CD4-positive, alpha-beta T cell treated with Interleukin-15 for 4 hours (primary cell): ENCODE measurements at places on chromosomes 11 and 22.

DNA sequence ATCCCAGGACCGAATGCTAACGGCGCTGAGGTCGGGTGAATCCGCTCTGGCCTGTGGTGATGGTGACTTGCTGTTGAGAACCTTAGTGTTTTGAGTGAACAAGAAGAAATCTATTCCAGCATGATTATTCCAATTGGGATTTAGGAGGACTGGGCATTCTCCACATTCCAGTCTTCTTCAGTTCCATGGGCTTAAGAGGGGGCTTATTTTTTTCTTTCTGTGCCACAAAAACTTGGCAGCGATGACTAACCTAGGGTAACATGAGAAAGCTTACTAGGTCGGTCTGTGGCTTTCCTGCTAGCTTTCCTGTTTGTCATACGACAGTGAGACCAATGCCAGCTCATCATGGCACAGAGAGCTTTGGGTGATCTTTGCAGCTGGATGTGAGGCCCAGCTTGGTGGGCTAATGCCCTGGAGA is 62.9 kb upstream of the ATXN10 start:
- peak; percentile 29 for DNase-seq

DNA sequence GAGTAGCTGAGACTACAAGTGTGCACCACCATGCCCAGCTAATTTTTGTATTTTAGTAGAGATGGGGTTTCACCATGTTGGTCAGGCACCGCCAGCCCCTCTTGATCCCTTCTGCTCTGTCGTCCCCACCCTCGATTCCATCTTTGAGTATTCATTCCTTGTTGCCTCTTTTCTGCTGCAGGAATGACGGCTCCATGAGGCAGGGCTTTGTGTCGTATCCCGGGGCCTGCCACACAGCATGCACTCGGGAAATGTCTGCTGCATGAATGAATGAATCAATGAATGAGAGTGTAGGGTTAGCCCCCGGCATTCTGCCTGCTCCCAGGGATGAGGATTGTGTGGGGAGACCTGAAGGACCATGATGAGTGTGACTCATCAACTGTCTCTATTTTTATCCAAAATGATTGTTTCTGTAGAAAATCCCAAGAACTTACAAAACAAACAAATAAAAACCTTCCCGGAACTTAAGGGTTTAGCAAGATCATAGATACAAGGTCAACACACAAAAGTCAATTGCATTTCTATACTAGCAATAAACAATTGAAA is 54.6 kb upstream of the SLC22A12 start:
- DNase-seq = no peak

DNA sequence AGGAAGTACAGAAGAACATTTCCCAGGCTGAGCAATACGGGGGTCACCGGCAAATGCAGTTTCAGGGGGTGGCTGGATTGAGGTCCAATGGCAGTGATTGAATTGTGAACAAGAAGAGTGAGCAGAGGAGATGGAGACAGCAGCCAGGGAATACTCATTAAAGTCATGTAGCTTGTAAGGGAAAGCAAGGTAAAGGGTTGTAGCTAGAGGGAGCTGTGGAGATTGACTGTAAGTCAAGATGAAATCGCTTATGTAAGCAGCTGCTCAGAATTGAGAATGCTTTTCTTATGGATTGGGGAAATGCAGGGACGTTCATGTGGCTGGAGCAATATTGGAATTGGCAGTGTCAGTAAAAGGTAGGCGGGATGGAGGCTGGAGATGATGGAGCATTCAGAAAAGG is 111.4 kb upstream of the TBCEL start:
- no peak for DNase-seq

DNA sequence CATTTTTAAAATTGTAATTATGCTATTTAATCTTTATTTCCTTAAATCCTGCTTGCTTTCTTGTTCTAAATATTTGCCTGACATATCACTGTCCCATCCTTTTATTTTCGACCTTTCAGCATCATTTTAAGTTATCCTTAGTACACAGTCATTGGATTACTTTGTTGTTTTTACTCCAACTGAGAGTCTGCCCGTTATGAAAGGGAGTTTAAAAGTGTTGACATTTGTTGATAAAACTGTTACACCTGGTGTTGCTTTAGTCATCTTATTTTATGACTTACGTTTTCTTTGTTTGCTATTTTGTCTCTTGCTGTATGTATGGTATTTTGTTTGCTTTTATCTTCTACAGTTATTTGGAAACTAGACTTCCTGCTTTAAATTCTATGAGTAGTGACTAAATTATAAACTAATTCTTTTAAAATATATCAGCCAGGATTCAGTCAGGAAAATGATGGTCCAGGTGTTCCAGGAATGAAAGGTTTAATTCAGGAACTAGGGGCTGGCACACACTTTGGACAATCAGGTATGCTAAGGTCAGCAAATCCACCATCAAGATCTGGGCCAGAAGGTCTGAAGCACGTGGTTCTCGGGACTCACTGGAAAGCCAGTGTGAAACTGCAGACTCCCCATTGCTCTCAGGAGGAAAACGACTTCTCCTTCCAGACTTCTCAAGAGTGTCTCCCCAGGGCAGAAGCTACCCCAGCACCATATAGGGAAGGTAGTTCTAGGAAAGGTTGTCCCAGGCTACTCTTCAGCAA is 86.0 kb downstream of the RASSF10 start:
- DNase-seq = no peak

DNA sequence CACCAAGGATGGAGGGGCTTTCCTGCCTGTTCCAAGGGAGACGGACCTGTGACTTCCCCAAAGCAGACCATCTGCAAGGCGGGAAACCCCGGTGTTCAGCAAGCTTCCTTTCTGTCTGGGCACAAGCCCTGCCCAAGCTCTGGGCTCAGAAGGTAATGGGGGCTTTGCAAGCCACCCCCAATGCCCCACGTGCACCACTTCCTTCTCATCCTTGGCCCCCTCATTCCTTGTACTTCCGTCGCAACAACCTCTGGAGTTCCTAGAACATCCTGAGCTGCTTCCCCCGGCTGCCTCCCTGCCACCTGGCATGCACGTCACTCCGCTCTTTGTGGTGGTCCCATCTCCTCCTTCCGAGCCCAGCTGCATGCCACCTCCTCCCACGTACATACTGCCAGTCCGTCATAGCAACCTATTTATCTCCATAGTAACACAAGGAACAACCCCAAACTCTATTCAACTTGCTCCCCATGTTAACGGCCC is 3.9 kb downstream of the MYEOV start:
- peak; percentile 37 for DNase-seq

GRCh38 chr11:75849894-75850293 is 34.9 kb downstream of the UVRAG start:
- DNase-seq = no peak

- no peak for DNase-seq
Observed at GRCh38 chr11:62391642-62392425, 27.0 kb upstream of the SCGB1A1 start.

DNA sequence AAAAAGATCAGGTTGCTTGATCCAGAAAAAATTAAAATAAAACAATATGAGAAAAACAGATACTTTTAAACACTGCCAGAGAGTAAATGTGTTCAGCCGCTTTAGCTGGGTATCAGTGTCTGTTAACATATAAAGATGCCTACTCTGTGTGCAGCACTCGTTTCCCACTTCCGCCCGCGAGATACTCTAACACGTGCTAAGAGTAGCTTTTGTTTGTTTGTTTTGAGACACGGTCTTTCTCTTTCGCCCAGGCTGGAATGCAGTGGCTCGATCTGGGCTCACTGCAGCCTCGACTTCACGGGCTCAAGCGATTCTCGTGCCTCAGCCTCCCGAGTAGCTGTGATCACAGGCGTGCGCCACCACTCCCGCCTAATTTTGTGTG is 531 bp upstream of the MEN1 start:
- DNase-seq = peak; percentile 31

GRCh38 chr22:26131589-26132154 is 37.6 kb upstream of the SEZ6L start:
- no peak for DNase-seq

- no peak for DNase-seq
Observed at GRCh38 chr11:46272816-46273427, 4.5 kb upstream of the CREB3L1 start.

DNA sequence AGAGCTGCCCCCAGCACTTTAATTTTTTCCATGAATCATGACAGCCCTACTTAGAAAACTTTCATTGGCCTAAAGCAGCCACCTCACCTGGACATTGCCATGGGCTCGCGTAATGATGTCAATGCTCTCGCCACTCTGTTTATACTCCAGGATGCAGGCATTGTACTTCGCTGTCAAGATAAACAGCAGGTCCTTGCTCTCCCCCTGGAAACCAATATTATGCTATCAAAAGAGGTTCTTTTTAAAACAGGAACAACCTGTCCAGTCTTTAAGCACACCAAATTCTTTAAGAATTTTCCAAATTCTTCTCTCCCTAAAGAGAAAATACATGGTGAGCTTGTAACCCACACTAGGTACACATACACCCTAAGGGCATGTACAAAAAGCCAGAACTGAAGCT is 3.0 kb downstream of the DDB1 start:
- DNase-seq = no peak

DNA sequence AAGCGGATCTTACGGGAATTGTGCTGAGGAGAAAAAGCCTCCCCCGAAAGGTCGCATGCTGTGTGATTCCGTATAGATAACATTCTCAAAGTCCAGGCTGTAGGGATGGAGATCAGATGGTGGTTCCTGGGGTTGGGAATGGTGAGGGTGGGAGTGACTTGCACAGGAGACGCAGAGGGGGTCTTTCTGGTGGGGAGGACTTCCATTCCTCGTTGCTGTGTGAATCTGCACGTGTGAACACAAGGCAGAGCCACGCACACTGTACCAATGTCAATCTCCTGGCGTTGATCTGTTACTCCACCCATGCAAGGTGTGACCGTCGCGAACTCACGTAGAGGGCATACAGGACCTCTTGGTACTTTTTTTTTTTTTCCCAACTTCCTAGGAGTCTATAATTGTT is 59.0 kb upstream of the KCNQ1OT1 start:
- DNase-seq = no peak

DNA sequence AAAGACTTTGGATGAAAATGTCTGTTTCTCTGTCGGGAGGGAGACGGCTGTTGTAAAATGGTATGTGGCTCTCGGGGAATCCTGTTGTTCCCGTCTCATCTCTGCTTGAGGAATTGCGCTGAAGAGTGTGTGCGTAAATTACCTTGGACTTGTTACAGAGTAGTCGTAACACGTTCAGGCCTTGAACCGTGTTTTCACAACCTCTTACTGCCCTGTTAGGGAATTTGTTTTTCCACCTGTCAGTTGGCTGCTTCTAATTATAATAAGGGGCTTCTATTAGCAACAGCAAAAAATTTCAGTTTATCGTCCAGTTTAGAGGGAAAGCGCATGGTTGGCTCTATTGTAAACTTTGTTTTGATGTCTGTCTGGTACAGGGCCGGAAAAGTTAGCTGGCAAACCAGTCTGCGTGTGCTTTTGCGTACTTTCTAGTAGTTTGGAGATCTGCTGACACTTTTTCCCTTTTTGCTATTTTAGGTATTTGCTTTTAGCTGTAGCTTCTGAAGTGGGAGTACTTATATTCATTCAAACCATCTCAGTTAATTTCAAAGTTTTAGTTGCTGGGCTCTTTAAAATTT is 1.5 kb downstream of the HIPK3 start:
- DNase-seq = no peak

DNA sequence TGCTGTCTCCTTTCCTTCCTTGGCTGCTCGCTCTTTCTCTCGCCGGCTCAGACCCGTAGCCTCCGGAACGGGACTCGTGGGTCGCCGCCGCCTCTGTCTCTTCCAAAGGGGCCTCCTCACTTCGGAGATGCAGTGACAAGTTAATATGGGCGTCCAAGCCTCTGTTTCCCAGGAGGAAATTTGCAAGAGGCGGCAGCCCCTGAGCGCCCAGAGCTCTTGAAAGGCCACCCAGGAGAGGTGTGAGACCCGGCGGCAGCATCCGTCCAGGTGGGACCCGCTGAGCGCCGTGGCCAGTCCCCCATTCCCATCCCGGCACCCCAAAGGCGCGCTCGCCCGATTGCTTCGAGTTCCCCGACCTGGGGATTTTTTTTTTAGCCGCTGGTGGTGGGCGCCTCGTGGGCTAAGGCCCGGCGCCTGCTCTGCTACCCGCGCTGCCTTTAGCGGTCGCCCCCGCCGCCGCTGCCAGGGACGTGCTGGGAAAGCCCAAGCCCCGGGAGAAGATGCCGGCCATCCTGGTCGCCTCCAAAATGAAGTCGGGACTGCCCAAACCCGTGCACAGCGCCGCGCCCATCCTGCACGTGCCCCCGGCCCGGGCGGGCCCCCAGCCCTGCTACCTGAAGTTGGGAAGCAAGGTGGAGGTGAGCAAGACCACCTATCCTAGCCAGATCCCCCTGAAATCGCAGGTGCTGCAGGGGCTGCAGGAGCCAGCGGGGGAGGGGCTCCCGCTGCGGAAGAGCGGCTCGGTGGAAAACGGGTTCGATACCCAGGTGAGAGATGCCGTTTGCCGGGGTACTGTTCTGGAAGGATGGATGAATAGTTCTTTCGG is 772 bp downstream of the NAV2 start:
- DNase-seq = no peak

- DNase-seq = no peak
Observed at GRCh38 chr11:35661534-35661933, 1.0 kb upstream of the TRIM44 start.

GRCh38 chr22:28021998-28022660 is 103.1 kb upstream of the PITPNB start:
- no peak for DNase-seq

- DNase-seq = no peak
Observed at GRCh38 chr22:46406349-46406748, 70.8 kb downstream of the TRMU start.
